ENCODE measurements at places on chromosomes 13 and 19.
A peak's percentile ranks its signal among the peaks of the same experiment; 100 is the strongest.

GRCh38 chr13:75170311-75170710, 311.7 kb downstream of the TBC1D4 start:
- DNase-seq, result no peak

DNA sequence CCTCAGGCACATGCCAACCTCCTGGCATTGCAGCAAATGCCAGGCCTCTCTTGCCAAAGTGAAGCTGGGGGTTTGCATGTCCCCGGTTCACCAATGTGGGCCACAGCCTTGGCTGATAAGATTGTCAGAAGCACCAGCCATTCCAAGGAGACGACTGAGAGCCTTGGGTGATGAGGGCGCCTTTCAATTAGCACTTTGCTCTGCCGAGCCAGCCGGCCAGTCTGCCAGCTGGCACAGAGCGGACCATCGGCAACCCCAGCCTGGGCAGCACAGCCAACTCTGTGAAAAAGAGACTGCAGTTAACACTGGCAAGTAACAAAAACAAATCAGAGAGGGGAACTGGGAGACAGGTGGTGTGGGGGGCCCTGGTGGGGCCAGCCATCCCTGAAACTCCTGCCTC, 67.3 kb downstream of the EFNB2 start:
- DNase-seq, result no peak

DNA sequence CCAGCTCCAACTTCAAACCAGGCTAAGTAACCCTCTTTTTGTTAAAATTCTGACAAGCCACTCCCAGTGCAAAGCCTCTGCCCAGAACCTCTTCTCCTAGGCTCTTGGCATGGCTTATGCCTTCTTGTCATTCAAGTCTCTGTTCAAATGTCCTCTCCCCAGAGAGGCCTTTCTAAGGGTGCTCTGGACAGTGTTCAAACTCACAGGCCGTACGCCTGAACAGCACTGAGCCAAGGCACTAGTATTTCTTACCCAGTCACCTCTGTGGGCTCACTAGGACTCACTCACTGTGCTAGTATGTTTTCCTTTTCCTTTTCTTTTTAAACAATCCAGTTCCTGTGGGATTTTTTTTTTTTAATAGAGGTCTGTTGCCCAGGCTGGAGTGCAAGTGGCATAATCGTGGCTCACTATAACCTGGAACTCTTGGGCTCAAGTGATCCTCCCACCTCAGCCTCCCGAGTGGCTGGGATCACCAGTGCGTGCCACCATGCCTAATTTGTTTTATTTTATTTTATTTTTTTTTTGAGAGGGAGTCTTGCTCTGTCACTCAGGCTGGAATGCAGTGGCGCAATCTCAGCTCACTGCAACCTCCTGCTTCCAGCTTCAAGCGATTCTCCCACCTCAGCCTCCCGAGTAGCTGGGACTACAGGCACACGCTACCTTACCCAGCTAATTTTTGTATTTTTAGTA, 2.3 kb upstream of the ASF1B start:
- no peak for DNase-seq

DNA sequence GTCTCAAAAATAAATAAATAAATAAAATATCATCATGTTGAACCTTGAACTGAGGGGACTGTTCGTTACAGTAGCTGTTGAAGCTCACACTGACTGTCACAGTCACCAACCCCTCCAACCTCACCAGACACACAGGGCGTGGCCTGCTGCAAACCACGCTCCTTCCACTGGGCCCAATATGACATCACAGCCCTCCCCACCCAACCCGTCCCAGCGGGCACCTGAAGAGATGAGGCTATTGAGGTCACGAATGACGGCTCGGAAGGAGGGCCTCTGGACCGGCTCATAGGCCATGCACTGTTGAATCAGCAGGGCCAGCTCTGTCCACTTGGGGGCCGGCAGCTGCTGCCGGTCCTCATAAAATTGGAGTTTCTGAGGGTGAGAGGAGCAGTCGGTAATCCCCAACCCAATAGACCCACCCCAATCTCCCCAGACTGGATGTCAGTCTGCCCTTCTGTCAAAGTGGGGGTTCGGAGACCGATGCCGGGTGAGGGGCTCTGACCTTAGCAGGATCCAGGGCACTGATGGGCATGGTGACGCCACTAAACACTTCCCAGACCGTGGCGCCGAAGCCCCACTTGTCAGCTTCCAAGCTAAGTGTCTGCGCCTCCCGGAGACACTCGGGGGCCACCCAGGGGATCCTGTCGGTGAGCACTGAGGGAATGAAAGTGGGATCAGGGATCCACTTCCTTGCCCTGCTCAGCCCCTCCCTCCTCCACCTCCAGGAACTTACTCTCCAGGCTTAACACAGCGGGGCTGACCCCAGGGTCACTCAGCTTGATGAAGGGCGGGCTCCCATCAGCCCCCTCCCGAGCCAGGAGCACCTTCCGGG, 13.2 kb downstream of the JAK3 start:
- DNase-seq, result no peak

DNA sequence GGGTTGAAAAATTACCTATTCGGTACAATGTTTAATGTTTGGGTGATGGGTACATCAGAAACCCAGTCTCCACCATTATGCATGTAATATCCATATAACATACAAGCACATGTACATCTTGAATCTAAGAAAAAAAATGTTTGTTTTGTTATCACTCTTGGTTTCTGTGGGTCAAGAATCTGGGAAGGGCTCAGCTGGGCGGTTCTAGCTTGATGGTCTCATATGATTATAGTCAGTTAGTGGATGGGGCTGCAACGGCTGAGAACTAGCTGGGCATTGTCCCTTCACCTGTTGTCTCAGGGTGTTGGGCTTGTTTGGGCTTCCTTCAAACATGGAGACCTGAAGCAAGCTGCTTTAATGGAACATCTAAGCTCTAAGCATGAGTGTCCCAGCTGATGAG, 4.7 kb downstream of the ADGRE3 start:
- DNase-seq, result no peak

- no peak for DNase-seq
Observed at GRCh38 chr13:91133941-91134802, 213.3 kb upstream of the MIR17HG start.

- DNase-seq, result no peak
Observed at GRCh38 chr19:30107251-30107650, 165.2 kb downstream of the URI1 start.

DNA sequence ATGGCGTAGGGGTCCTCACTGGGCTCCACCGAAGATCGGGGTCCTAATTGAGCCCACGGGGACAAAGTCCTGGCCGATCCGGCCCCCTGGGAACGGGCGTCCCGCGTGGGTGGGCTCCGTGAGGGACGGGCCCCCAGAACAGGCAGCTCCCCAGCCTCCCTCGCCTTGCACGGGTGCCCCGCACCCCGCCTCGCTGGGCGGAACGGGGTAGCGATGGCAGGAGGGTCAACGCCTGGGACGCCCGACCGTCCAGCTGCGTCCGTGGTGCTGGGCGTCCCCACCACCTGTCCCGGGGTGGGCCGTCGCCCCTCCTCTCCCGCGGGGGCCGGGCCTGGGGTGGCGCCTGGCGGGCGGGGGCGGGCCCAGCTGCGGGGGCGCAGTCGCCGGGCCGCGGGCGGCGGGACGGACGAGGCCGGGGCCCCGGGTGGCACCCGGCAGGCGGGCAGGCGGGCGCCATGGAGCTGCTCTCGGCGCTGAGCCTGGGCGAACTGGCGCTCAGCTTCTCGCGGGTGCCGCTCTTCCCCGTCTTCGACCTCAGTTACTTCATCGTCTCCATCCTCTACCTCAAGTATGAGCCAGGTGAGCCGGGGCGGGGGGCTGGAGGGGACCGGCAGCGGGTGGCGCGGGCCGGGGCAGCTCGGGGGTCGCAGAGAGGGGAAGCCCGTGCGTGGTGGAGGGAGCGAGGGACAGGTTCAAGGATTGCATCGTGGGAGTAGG, at the start of gene TMEM38A:
Gene TMEM38A, plus strand, starts transcription at position 377 of the 717 bp plus-strand sequence. Its CDS starts 79 bp downstream, at position 456.
- DNase-seq, result peak; percentile 15

DNA sequence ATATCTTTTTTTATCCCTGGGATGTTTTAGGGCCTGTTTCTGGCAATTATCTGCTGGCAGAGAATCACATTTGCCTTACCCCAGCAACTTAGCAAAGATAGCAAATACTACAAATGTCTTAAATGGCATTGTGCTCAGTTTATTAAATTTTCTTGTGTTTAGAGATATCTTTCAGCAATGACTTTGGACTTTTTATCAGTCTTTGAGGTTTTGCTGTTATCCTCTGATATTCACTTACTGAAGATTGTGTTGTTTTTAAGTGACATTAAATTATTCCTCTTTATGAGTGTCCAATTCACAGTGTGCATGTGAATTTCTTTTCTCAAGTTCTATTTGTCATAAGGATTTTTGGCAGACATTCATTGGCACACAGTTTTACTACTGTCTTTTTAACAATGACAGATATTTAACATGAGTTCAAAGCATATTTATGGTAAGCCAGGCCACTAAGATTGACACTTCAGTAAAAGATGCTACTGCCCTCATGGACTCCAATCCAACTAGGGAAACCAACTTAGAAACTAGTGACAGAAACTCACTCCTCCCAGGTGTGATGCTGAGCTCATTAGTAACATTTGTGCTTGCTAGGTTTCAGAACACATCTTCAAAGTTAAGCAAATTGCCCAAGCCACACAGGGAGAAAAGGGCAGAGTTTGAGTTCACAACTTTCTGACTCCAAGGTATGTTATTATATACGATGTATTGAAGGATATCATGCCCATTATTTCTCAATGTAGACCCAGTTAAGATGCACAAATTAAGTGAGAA, 481.9 kb downstream of the GPC6 start:
- DNase-seq, result no peak

GRCh38 chr19:35293808-35294207, 1.8 kb downstream of the MAG start:
- DNase-seq, result no peak

DNA sequence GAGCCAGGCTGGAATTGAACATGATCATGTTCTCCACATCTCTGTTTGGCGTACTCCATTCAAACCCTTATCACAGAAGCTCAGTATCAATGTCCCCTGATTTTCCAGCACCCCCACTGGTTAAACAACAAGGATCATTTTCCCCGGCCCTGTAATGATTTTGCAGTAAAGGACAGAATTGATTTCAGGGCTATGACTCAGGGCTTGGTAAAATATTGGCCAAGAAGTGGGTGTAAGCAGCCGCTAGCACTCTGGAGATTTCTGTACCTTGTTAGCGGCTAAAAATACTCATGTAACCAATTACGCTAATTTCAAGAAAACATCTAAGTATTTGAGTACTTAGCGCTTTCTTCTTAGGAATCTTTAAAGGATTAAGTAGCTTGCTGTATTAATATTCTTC, 69.5 kb upstream of the FNDC3A start:
- DNase-seq, result no peak

DNA sequence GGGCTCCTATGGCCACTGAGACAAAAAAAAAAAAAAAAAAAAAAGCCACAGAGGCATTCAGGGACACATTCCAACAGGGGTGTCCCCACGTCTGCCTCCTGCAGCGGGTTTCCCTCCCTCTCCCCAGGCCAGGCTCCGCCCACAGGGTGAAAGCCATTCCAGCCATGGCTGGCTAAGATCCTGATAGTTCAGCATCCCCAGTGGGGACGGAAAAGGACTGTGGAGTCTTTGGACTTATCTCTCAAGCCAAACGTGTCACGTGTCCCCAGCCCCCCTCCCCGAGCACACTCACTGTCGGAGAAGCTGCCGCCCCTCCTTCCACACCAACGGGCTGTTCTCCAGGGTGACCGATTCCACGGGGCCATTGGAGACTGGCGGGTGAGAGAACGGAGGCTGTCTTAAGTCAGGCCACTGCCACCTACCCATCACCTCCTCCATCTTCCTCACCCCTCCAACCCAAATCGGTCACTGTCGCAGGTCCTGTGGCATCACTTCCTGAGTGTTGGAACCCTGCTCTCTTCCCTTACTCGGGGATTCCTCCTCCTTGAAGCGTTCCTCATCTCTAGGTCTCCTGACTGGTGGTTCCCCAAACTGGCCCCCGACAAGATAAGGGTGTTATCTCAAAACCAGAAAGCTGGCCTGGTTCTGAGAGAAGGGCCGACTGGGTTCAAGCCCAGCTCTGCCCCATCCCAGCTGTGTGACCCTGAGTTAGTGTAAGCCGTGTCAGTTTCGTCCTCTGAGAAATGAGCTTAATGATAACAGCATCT, 9.1 kb upstream of the FKRP start:
- no peak for DNase-seq

GRCh38 chr19:33679696-33680095, 57.9 kb downstream of the CHST8 start:
- DNase-seq, result no peak

DNA sequence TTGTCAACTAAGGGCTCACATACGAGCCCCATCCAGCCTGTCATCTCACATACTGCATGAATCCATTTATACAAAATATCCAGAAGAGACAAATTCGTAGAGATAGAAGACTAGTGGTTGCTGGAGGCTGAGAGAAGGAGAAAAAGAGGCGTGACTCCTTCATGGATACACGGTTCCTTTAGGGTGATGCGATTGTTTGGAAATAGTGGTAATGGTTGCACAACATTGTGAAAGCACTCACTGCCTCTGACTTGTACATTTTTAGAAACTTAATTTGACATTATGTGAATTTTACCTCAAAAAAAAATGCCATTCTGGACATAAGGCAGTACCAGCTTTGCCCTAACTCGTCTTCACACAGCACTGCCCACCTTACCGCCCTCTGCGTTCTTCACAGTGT, 27.3 kb downstream of the IGFL1 start:
- DNase-seq, result no peak

GRCh38 chr13:31022288-31022895, 89.9 kb downstream of the TEX26 start:
- DNase-seq, result no peak

DNA sequence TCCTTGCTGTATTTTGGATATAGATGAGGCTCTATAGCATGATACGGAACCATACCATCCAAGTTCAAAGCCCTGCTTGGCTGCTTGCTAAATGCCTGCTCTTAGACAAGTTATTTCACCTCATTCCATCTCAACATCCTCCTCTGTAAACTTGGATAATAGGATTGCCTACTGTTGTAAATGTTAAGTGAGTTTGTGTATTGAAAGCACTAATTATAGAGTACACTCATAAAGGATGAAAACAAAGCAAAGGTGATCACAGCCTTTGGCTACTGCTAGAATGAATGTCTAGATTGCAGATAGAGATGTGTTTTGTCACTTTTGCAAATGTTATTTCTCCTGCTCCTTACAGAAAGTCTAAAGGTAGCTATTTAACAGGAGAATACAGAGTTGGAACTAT, 34.3 kb upstream of the STARD13 start:
- no peak for DNase-seq

GRCh38 chr19:510606-511100, 3.4 kb downstream of the TPGS1 start:
- DNase-seq, result peak; percentile 87

- no peak for DNase-seq
Observed at GRCh38 chr13:45068036-45069001, 52.0 kb upstream of the GTF2F2 start.

DNA sequence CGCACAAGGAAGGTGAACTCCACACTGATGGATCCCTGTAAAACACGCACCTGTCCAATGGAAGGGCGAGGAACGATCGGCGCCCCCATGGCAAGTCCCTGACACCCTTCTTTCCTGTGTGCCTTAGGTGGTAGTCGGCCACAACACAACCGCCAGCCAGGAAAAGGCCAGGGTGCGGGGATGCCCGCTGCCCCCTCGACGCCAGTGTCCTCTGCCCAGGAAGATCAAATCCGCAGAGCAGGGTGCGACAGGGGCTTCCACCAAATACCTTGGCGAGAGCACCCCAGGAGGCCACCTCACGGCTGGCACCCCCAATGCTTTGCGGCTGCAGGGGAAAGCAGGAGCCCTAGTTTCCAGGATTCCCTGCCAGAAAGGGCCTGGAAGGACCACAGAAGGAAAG, 91.2 kb downstream of the ZNF254 start:
- DNase-seq, result no peak
